Fibroblast of skin of abdomen (primary cell): ENCODE measurements at places on chromosomes 12 and 14.
A peak's percentile ranks its signal among the peaks of the same experiment; 100 is the strongest.

GRCh38 chr12:89346741-89347324, 5.5 kb downstream of the DUSP6 start:
- DNase-seq: peak; percentile 47

- no peak for DNase-seq
Measured at GRCh38 chr12:5963515-5963914, 18.5 kb upstream of the ANO2 start.

GRCh38 chr14:104865631-104866441, 768 bp downstream of the CEP170B start:
- peak; percentile 68 for DNase-seq

- no peak for DNase-seq
Measured at GRCh38 chr14:65286443-65286842, 126.1 kb upstream of the FUT8 start.

DNA sequence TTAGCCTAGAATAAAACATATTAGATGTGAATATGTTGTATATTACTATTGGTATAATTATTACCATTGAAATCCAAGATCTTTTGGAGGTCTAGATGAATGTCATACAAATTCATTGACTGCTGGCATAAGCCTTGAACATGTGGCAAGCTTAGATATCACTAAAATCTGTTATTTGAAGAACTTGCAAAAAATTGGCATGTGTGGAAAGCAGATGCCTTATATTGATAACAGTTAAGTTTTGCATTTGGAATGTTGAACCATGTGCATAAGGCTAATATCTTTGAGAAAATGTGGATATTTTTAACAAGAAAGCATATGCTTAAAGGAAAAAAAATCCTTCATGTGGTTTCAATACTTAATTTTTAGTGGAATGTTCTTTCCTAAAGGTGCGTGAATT, 203.6 kb upstream of the PRICKLE1 start:
- DNase-seq: no peak

GRCh38 chr12:64497484-64497883, 45.6 kb downstream of the TBK1 start:
- no peak for DNase-seq

DNA sequence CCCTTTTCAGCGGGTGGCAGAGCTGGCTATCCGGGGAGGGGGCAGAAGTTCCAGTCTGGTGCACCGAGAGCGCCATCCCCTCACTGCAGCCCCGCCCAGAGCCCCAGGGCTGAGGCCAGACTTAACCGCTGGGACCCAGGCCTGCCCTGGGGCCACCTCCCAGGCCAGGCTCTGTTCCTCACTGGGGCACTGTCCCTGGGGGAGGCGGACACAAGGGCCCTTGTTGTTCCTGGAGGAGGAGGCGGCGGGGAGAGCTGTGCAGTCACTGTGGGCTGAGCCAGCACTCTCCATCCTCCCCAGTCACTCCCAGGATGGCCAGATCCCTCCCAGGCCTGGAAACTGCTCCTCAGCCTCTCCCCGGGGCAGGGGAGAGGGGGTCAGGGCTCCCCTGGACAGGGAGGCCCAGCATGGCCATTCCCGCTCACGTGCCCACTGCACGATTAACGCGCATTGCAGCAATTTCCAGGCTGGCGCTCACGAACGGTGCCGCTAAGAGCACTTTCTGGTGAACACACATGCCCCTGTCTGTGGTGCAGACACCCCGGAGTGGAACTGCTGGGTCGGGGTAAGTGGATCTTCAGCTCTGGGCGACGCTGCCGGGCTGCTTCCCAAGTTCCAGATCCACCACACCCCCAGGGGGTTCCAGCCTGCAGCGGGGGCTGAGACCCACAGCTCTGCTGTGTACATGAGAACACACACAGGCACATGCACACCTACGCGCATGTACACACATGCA, 89.8 kb upstream of the SFSWAP start:
- no peak for DNase-seq

DNA sequence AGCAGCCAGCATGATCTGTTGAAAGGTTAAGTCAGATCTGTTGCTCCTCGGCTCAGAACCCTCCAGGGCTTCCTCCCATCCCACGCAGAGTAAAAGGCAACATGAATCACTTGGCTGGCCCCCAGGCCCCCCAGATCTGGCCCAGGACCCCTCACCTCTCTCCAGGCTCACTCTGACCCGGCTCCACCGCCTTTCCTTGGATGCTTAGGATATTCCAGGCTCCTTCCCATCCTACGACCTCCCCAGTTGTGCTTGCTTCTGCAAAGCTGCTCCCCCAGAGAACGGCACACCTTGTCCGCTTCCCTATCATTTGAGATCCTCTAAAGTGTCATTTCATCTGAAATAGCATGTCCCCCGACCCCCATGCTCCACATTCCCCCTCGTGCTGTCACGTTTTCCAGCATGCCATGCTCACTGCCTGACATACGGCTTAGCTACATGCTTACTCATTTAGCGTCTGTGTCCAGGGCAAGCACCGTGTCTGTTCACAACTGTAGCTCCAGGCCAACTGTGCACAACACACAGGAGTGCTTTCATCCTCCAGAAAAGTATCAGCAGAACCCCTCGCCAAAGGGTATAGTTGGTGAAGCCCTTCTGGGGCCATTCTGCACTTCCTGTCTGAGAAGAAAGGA, 33.6 kb upstream of the BDKRB2 start:
- no peak for DNase-seq

DNA sequence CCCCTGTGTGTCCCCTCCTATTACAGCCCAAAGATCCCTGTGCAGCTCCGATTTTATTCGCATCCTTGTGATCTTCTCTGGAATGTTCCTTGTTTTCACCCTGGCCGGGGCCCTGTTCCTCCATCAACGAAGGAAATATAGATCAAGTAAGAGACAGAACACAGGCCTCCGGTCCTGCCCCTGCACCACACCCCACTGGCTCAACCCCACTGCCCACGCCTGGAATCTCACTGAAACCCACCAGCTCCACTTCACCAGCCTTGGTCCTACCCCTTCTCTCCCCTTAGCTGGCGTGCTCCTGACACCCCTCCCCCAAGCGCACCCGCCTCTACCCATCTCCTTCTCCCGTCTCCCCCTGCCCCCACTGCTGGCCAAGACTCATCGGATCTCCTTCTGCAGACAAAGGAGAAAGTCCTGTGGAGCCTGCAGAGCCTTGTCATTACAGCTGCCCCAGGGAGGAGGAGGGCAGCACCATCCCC, 934 bp upstream of the TAPBPL start:
- peak; percentile 38 for DNase-seq

GRCh38 chr14:70098250-70098809, 90.4 kb downstream of the SLC8A3 start:
- DNase-seq: peak; percentile 2

DNA sequence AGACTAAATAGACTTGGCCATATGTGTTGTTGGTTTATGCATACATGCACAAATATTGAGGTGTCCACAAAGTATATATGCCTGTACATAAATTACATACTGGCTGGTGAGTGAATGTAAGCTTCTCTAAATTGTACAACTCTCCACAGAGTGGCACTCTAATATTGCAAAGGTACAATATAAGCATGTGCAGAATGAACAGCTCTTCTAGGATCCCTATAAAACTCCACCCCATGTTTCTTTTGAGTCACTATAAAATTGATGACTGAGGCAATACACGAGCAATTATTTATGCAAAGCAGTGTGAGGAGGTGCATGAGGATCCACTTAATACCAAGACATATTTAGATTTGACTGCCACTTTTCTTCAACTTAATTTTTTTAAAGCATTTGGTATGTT, 172.2 kb downstream of the NAV3 start:
- DNase-seq: no peak

DNA sequence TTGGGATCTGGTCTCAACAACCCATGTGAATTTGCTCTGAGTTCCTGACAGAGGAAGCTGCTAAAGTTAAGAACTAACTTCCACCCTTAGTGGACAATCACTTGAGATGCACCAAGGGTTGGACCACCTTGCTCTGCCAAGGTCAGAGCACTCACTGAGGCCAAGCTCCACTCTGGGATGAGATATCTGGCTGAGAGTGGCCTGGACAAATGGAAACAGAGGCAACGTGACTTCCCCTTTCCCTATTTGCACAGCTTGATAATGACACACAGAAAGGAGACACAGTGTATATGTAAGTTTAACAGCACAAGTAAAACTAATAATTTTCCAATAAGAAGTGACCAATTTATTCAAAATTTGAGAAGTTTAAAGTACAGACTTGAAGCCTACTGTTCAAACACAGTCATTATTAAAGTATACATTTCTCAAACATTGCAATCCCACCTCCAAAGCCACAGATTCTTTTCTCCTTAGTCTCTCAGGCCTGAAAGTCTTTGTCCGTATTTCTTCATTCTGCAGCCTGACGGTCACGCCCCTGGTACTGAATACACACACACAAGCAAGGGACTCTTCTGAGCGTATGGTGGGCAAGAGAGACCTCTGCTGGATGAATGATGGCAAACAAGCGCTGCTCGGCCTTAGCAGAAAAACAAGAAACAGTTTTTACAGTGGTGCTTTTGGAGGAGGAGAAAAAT, 28.6 kb downstream of the TMEM30B start:
- DNase-seq: peak; percentile 99

GRCh38 chr12:121748218-121748570, 35.6 kb downstream of the TMEM120B start:
- DNase-seq: no peak

DNA sequence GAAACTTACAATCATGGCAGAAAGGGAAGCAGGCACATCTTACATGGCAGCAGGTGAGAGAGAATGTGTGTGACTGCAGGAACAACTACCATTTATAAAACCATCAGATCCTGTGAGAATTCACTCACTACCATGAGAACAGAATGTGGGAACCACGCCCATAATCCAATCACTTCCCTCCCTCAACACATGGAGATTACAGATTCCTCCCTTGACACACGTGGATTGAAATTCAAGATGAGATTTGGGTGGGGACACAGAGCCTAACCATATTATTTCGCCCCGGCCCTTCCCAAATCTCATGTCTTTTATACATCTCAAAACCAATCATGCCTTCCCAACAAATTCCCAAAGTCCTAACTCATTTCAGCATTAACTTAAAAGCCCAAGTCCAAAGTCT, 203.6 kb downstream of the C12orf75 start:
- DNase-seq: no peak

DNA sequence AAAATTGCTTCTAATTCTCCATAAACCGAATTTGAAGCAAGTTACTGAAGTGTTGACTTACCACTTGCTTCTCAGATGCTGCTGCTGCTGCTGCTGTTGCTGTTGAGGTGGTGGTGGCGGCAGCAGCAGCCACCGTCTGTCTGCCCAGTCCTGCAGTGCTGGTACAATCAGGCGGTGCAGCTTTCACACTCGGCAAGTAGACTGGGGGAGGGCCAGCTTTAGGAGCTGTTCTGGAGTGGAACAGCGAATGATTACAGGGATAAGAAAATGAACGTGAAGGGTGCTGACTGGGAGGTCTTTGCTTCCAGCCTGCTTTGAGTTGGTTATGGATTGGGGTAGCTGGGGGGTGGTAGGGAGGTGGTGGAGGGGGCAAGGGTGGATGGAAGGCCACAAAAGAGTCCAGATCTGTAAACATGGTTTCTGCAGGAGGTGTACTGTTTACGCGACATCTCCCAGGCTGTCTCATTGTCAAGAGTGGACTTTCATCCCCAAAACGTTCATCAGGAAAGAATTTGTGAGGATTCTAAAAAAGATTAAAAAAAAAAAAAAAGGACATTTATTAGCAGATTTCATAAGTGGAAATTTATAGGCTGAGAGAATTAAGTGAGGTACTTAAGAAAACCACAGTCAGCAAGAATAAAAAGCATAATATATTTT, 38.8 kb downstream of the UBR7 start:
- DNase-seq: peak; percentile 55

DNA sequence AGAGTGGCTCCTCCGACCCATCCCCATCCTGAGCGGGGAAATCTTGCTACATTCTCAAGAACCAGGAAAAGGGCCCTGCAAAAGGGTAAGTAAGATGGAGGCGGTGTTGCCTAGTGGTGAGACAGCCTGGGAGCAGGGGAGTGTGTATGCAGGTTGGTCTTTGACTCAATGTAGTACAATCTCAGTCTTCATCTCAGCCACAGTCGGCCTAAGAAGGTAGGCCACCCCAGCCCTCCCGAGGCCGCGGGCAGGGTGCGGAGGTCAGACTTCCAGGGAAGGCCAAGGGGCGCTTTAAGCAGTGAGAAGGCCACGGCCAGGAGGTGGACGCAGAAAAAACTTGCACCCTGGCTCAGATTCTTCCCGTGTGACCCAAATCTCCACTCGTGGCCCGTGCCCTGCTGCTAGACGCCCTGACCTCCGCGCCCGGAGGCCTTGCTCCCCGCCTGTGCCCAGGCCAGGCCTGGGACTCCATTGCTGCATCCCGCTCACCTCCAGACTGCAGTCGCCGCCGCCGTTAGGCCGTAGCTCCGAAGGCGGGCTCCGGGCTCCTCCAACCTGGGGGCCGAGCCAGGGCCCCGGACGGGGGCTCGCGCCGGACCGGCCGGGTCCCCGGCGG, 435 bp downstream of the FOXM1 start:
- DNase-seq: no peak

- peak; percentile 46 for DNase-seq
Measured at GRCh38 chr12:120489018-120489417, 6.9 kb upstream of the DYNLL1 start.

GRCh38 chr14:94088516-94088915, 7.4 kb downstream of the IFI27L1 start:
- DNase-seq: peak; percentile 33

- DNase-seq: no peak
Measured at GRCh38 chr12:53870117-53870516, 68.5 kb upstream of the HOXC13 start.

GRCh38 chr14:25046301-25046943, 3.5 kb downstream of the STXBP6 start:
- DNase-seq: no peak

DNA sequence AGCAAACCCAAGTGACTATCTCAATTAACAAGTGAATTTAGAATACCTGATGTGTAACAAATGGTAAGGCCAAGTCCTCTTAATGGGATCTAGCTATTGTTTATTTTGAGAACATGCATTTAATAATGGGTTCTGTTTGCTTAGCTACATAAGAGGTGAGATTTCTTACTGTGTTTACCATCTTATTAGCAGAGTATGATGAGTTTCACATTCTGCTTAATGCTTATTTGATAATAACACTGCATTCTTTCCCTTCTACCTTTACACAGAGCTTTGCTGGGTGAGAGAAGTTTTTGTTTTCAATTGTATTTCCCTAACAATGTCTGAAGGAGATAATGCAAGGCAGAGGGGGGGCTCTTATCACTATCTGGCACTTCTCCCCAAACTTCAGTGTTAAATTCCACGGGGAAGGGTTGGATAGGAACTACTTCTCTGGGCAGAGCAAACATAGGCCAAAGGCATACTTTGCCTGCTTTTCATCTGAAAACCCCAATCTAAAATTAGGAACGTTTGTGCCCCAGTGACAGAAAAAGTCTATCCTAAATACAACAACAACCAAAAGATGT, 129.0 kb upstream of the ATXN7L3B start:
- DNase-seq: no peak

- DNase-seq: no peak
Measured at GRCh38 chr14:93691042-93691780, 97.1 kb downstream of the PRIMA1 start.

- DNase-seq: no peak
Measured at GRCh38 chr12:4346931-4347330, 25.9 kb downstream of the TIGAR start.

GRCh38 chr12:92769124-92769901, 66.5 kb downstream of the PLEKHG7 start:
- DNase-seq: peak; percentile 9

GRCh38 chr12:52316290-52316689, 4.9 kb downstream of the KRT83 start:
- DNase-seq: no peak

GRCh38 chr14:75702122-75702521, 41.1 kb downstream of the TTLL5 start:
- DNase-seq: no peak

- no peak for DNase-seq
Measured at GRCh38 chr14:87252103-87252502, 740.9 kb downstream of the GALC start.

GRCh38 chr14:23275412-23275811, 10.5 kb downstream of the HOMEZ start:
- DNase-seq: no peak
